ENCODE measurements at places on chromosomes 6 and 20.

GRCh38 chr6:54057058-54057457 is 54.2 kb upstream of the MLIP start:
- DNase-seq, result no peak

GRCh38 chr20:48823960-48824498 is 3.8 kb downstream of the PREX1 start:
- DNase-seq, result no peak

GRCh38 chr6:41645007-41645618 is 6.8 kb downstream of the MDFI start:
- DNase-seq, result no peak

GRCh38 chr20:37231947-37232630 is 29.5 kb downstream of the GHRH start:
- DNase-seq, result no peak

GRCh38 chr6:17281497-17282481 is 628 bp downstream of the RBM24 start:
- DNase-seq, result no peak

DNA sequence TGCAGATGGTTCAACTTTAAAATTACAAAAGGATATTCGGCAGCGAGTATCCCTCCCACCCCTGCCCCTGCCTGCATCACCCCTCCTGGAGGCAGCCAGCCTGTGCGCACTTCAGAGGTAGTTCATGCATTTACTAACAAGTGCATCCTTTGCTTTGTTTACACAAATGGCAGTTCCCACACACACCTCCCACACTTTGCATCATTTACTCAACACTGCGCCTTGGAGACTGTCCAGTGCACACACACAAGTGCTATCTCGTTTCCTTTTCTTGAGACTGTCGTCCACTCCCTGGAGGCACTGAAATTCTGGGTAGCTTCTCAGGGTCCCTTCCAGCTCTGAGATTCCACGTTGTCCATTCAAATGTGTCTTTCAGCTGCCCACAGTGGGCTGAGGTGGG is 53.1 kb upstream of the VSX1 start:
- DNase-seq, result no peak

DNA sequence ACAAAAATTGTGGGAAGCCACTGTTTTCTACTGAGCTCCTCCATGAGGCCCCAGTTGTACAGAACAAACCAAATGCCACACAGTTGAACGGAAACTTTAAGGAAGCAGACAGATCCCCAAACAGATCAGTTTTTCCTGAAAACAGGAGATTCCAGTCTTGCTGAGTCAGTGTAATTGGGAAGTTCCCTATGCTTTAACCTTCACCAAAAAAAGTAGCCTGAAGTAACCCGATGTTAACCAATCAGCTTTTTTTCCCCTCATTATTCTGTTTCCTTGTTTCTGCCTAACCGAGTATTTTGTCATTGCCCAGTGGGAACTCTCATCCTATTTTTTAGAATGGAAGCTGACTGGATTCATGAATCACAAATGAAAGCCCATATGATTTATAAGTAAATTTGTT is 36.7 kb downstream of the MARCKS start:
- DNase-seq, result no peak

DNA sequence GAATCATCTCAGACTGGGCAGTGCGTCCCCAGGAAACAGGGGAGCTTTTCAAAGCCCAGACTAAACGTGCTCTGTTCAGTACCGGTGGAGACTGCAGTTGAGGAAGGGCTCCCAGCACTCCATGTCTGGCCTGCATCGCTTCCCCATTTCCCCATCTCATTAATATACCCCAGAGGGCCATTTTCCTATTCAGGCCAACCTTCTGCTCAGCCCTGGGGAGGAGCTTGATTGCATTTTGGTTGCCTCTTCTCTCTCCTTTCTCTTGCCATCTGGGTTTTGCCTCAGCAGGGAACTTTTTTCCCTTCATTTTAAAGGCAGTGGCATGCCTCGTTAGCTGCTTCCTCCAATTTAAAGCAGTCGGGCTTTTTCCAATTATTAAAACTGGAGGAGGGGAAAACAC is 394.3 kb upstream of the SOX4 start:
- DNase-seq, result no peak

DNA sequence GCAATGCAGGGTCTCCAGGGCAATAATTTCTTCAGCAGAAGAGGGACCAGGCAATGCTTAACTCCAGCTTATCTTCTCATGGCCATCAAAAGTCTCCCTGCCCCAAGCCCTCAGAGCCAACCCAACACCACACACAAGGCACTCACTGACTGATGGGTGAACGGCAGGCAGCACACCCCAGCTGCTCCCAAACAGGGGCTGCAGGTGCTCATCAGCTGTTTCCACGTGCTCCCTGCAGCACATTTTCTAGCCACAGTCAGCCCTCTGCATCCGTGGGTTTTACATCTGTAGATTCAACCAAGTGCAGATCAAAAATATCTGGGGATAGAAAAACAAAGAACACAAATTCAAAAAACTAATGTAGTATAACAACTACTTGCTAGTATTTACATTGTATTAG is 4.0 kb upstream of the GABRR1 start:
- DNase-seq, result no peak

- DNase-seq, result no peak
These were observed 97.0 kb upstream of the PREP start for GRCh38 chr6:105499931-105500330.
